ENCODE measurements at places on chromosomes 4 and X.
A peak's percentile ranks its signal among the peaks of the same experiment; 100 is the strongest.

- DNase-seq: no peak
Observed at GRCh38 chr4:137389911-137390520, 142.3 kb downstream of the PCDH18 start.

DNA sequence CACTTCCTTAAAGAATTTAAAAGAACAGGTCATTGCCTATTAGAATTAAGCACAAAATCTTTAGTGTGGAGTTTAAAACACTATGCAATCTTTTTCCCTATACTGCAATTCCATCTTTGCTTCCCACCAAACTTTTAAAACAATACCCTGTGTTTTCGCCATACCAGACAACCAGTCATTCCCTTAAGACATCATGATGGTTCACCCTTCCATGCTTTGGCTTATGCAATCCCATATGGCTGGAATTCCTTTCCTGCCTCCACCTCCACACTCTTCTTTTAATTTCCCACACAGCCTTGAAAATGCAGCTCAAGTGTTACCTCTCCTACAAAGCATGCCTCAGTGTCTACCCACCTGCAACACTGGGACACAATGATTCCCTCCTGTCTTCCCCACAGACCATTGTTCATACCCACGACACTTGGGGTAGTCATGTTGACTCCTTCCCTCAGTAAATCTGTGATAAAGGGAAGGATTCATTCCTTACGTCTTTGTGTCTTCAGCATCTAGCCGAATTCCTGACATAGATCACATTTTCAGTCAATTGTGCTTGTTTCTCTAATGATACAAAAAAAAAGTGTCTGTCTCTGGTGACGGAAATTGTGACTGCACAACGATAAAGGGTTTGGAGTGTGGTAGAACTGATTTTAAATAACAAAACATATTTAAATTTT, 166.3 kb downstream of the FNIP2 start:
- no peak for DNase-seq

DNA sequence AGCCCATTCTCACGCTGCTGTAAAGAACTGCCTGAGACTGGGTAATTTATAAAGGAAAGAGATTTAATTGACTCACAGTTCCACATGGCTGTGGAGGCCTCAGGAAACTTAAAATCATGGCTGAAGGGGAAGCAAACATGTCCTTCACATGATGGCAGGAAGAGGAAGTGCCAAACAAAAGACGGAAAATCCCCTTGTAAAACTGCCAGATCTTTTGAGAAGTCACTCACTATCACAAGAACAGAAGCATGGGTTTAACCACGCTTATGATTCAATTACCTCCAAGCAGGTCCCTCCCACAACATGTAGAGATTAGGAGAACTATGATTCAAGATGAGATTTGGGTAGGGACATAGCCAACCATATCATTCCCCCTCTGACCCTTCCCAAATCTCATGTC, 335.5 kb downstream of the IL15 start:
- no peak for DNase-seq

GRCh38 chr4:108144451-108144850, 24.3 kb downstream of the LEF1 start:
- DNase-seq: peak; percentile 29

DNA sequence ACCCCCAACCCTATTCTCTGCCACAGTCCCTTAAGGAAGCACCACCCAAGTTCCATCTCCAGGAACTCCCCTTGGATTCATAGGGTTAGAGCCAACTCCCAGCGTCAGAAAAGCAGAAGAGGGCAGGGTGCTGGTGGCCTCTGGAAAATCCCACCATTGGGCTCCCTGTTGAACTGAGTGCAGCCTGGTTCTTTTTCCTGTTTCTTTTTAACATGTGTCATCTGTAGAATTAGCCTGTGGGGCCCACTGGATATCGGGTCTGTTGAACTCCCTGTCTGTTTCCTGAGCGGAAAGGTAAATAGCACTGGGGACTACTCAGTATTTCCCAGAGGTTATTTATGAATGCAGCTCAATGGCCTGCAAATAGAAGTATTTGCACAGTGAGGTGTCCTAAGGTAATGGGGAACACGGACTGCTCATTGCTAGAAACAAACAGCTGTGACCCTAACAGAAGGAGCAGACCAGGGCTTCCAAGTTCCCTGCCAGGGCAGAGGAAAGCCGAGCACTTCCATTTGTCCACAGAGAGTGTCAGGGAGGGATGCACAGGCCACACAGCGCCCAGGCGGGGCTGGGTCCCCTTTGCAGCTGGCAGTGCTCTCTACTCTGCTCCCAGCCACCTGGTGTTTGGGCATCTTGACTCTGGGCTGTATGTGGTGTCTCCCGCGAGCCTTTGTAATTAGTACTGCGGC, 102.6 kb downstream of the FHDC1 start:
- no peak for DNase-seq
